ENCODE measurements at places on chromosomes 16 and 17.
A peak's percentile ranks its signal among the peaks of the same experiment; 100 is the strongest.

GRCh38 chr17:63956296-63956920, 16.3 kb downstream of the SCN4A start:
- DNase-seq = no peak

- no peak for DNase-seq
These were observed 1.5 kb upstream of the PRKCA start for GRCh38 chr17:66300956-66301355.

DNA sequence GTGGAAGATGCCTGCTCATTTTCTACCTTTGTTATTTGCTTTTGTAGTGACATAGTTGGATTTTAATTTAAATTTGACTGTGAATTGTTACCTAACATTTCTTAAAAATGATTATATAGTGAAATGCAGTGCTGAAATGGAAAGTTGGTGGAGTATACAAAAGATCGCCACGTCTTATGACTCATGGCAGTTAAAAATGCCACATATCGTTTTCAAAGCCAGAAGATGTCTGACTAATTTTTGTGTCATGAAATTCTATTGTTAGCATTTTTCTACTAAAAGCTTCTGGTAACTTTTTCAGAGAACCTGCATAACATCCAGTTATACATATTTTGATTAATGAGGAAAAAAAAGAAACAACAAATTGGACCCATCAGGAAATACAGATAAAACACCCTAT, 20.6 kb downstream of the MAP2K4 start:
- no peak for DNase-seq

DNA sequence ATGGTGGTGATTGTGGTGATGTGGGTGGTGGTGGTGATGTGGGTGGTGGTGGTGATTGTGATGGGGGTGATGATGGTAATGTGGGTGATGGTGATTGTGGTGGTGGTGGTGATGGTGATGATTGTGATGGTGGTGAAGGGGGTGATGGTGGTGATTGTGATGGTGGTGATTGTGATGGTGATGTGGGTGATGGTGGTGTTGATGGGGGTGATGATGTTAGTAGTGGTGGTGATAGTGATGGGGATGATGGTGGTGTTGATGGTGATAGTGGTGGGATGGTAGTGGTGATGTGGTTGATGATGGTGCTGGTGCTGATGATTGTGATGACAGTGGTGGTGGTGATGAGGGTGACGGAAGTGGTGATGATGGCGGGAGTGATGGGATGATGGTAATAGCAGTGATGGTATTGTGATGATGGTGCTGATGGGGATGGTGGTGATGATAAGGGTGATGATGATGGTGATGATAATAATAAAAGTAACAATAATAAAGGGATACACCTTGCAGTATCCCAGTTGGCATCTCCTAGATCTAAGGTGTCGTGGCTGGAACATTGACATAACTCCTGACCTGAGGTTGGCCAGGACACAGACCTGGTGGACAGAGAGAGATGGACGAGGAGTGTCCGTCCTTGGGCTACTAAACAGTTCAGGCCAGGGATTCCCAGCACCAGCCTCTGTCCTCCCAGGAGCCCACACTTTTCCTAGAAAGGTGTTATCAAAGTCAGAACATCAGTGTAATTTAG, 344.5 kb downstream of the SEC14L1 start:
- no peak for DNase-seq

DNA sequence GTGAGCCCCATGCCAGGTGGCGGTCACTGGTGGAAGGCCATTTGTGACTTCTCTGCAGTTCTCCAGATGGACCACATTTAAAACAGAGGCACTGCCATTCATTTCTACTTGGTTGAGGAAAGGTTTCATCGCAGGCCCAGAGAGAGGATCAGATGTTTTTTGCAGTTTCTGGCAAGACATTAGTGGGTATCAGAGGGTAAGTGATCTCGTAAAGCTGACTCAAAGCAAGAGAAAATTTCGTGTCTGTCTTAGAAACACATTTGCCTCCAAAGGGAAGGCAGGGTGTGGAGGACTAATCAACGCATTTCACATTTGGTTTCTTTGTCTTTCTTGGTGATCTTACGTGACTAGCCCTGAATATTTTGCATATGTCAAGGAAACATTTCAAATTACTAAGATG, 81.8 kb downstream of the PRKCB start:
- DNase-seq = no peak

DNA sequence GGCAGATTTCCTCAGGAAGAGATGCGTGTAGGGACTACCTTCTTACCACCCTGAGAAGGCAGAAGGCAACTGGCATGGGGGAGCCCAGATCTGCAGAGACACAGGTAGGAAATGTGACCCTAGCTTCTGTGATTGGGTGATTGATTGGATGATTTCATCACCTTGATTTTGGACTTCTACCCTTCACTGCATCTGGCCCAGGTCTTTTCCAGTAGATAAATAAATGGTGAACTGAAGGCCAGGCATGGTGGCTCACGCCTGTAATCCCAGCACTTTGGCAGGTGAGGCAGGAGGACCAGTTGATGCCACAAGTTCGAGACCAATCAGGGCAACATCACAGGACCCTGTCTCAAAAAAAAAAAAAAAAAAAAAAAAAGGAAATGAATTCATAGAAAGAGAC, 14.7 kb upstream of the SMURF2 start:
- no peak for DNase-seq

- DNase-seq = no peak
These were observed 13.9 kb downstream of the ITGAM start for GRCh38 chr16:31273676-31274075.

DNA sequence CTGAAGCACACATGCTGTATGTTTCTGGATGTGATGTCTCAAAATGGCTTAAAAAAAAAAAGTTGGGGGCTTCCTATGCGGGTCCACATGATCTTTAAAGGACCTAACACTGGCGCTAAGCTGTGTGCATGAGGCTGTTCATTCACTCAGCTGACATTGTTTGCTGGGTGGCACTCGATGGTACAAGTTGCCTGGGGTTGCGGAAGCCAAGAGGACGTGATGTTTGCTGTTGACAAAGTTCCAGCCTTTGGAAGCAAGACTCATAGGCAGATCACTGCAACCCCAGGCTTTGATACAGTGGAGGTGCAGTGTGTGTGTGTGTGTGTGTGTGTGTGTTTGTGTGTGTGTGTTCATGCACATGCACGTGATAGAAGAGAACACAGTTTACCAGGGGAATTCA, 29.5 kb upstream of the DNAI2 start:
- DNase-seq = no peak

GRCh38 chr17:66353937-66354401, 51.6 kb downstream of the PRKCA start:
- no peak for DNase-seq

DNA sequence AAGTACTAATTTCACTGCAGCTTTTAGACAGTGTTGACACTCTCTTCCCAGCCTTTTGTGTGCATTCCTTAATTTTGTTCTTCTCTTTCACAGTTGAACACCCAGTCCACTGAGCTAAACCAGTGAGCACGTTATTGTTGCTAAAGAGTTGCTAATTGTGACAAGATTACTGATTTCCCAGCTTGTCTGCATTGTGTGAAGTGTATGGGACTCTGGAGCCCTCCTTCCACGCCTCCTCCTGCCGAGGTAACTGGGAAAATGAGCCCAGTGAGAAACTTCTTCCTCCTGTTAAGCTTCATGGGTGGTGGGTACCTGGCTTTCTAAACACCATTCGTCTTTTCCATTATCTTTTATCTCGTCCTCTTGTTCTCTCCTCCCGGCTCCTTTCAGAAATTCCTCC, 29.8 kb upstream of the DNAH17 start:
- no peak for DNase-seq

DNA sequence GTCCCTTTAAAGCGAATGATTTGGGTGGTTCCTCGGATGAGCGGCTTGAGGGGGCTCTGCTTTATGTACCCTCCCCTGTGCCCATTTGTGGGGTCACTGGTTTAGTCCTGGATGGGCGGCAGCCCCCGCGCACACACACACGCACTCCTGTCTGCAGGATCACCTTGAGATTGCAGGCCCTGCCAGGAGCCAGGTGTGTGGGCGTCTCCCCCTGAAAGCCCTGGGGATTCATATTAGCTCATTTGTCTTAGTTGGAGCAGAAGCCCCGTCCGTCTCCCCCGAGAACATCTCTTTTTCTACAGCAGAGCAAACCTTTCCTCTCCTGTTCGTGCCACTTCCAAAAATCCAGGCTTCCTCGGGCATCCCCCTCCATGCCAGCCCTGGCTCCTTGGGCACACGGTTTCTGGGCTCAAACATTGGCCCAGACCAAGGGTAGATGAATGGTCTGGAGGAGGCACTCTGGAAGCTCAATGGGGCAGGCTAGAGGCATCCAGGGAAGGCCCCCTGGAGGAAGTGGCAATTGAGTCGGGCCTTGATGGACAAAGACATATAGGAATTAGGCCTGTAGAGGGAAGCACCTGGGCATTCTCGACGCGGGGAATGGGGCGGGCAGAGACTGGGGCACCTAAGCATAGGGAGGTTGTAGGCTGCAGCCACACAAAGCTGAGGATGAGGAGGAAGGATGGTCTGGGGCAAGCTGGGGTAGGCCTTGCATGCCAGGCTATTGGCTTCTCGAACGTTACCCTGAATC, 218.5 kb upstream of the GSE1 start:
- peak; percentile 29 for DNase-seq

DNA sequence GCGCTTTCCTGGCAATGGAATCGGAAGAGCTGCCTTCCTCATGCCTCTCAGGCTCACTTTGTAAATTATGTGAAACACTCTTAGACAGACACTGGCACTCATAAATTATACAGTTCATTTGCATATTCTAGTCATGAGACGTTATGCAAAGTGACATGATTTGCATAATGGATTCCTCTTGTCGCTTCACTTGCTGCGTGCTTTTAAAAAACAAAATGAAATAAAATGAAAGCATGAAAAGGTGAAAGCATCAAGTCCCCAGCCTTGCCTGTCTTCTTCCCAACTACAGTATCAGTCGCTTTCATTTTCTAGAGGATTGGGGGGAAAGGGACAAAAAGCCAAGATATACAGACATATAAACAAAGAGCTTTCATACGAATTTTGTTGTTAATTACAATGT, 252.8 kb upstream of the PMFBP1 start:
- DNase-seq = no peak

DNA sequence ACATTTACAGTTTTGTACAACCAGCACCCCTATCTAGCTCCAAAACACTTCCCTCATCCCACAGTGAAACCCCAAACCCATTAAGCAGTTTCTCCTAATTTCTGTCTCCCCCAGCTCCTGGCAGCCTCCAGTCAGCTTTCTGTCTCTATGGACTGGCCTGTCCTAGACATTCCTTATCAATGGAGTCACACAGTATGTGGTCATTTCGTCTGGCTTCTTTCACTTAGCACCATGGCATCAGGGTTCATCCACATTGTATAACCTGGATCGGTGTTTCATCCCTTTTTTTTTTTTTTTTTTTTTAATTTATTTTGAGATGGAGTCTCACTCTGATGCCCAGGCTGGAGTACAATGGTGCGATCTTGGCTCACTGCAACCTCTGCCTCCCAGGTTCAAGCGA, 68.5 kb downstream of the ZDHHC7 start:
- no peak for DNase-seq

DNA sequence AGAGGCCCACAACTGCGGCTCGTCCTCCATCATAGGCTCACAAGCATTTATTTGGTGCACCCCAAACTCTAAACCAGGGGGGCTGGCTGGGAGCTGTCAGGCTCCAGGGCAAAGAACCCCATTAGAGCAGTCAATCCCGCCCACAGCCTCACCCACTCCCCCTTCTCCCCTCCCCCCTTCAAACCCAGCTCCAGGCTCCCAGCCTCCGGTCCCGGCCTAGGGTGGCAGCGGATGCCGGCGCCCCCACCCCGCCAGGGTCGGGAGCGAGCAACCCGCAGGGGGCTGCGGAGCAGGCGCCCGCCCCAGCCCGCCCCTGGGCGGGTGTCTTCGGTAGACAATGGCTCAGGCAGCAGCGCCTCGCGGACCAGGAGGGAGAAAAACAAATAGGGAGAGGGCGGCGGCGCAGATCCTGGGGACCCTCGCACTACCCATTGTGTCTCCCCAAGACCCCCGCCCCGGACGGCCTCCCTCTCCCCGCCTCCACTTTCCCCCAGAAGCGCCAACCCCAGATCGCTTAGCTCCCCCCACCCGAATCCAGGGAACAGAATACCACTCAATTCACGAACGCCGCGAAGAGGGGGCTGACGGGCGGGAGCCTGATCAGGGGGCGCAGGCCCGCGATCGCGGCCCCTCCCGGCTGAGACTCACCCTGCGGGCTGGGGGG, 572 bp downstream of the FAM171A2 start:
- no peak for DNase-seq

GRCh38 chr16:8892101-8892575, 10.0 kb downstream of the LITAFD start:
- DNase-seq = no peak

- no peak for DNase-seq
These were observed 28.9 kb upstream of the PRKCA start for GRCh38 chr17:66273586-66273848.

- DNase-seq = no peak
These were observed 75.9 kb upstream of the IRX6 start for GRCh38 chr16:55248058-55248457.

DNA sequence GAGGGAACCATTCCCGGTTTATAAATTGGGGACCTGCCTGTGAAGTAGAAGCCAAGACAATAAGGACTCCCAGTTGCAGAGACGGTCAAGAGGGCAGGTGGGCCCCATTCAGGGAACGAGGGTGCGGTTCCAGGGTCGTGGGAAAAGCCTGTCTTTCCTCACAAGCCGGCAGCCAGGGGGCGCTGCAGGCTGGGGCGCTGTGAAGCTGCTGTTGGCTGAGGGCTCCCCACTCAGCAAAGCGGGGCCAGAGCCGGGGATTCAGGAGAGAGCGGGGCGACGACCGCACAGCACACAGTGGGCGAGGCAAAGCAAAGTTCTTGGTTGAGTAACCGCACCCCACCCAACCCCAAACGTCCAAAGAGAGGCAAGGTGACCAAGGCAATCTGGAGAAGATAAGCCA, 24.9 kb downstream of the CDRT15 start:
- DNase-seq = peak; percentile 54

DNA sequence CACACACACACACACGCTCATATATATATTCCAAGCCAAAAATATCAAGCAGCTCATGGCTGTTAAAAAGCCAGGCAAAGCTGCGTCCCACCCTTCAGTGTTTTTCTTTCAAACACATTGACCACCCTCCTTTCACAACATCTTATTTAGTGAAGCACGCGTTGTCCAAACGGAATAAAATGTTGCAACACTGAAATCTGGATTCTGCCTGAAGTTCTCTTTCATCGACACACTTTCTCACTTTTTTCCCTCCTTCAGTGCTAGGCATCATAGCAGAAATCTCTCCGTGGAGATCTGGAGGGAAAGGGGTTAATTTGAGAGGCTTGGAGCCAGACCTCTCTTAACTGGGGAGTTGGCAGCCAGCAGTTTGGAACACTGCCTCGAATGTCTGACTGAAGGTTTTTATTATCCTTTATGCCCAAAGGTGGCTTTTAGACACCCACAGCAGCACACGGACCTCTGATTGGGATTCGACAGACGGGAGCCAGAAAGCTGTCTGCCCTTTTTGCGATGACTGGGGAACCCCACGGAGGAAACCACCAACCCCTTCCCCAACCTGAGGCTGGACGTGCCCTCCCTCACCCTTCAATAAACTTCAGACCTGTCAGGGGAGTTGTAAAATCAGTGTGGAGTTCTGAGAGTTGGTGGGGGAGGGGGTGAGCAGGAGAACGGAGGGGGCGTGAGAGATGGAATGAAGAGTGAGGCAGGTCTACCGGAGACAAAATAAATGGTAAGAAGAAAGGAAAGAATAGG, 833.6 kb upstream of the SOX9 start:
- DNase-seq = no peak

Measured in Right ventricle myocardium superior (tissue), 1 donor.